ENCODE measurements at places on chromosomes 3 and 15.

DNA sequence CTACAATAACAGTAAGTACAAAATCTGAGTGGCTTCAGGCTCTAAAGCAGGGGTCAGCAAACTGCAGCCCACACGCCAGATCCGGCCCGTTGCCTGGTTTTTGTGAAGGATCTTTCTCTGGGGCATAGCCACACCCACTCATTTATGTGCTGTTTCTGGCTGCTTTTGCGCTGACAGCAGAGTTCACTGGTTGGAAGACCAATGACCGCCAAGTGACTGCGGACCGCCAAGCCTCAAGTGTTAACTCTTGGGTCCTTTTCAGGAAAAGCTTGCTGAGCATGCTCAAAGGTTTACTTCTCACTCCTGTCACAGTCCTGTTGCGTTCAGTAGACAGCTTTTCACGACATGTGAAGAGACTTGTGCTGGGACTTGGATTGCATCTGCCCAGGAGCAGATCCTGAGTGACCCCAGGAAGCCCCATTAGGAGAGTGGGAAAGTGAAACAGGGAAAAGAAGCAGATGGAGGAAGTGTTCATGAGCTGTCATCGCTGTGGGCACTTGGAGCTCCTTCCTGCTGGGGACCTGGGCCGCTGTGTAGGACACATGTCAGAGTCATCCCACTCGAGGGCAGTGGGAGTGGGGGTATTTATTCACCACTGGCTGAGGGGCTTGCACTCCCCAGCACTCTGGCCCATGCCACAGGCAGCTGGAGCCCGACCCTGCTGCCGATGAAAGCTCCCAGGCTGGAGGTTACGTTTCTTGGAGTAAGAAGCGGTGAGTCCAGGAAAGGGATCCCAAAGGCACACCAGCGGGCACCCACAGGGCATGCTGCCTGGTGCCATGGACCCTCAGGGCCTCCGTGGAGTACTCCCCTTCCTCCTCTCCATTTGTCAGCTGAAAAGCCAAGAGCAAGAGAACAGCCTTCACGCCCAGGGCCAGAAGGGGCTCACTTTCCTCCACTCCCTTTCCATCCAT, 249.1 kb downstream of the PLCL2 start:
- DNase-seq = no peak

- no peak for DNase-seq
Measured at GRCh38 chr3:45145681-45146614, at the start of gene CDCP1. Gene CDCP1, minus strand, starts transcription at chr3:45146378. Its CDS starts 91 bp downstream, at chr3:45146287.

DNA sequence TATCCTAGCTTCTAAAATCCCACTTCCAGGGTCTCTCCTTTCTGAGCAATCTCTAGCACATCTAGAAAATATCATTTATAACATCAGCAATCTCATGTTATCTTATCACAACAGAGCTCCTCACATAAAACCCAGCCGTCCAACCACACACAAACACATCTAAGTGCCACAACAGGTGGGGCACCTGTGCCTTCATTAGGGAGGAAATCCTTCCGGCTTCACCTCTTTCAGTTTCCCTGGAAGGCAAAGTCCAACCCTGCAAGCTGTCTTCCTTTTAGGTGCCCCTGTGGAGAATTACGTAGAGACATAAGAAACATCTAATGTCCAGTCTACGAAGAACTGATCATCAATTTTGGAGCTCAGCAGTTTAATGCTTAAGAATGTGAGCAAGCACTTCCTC, 1.6 kb downstream of the ZDHHC3 start:
- no peak for DNase-seq

GRCh38 chr15:57358571-57358970, 17.7 kb upstream of the CGNL1 start:
- DNase-seq = no peak

- DNase-seq = no peak
Measured at GRCh38 chr15:64149893-64150578, 1.5 kb upstream of the SNX22 start.

DNA sequence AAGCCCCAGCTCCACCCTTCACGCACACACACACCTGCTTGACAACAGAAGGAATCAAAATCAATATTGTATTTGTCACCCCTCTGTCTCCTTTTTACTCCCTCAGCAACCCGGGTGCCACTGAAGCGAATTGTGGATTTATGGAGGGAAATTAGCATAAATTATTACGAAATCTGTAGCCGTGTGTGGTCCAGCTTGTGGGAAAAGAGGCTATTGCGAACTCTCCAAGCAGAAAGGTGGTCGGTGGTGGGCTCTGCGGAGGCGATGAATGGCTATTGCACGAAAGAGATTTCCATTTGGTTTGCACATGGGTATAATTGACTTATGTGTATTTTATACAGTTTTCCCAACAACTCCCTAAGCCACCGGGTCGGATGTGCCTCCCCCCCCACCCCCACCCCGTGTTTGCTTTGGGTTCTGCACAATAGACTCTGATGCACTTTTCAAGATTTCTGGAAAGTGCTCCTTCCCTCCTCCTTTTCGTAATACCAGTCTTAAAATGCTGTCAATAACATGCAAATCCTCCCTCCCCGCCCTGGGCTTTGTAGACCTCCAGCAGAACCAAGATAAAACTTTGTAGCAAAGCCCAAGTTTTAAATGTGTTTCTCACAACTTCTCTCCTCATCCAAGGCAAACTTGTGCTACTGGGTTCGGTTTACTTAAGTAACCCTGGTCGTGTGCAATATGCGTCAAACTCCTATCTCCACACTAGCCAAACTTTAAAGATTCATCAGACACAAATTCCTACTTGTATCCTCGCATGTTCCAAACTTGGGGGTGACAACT, 3.1 kb upstream of the FOXB1 start:
- DNase-seq = no peak

- no peak for DNase-seq
Measured at GRCh38 chr3:150540991-150541390, 5.3 kb downstream of the SERP1 start.

- DNase-seq = no peak
Measured at GRCh38 chr15:101201411-101202174, 50.3 kb downstream of the CHSY1 start.

- no peak for DNase-seq
Measured at GRCh38 chr15:74742422-74742821, 6.2 kb upstream of the CYP1A2 start.

GRCh38 chr15:90545095-90545494, 15.4 kb downstream of the CRTC3 start:
- no peak for DNase-seq

- DNase-seq = no peak
Measured at GRCh38 chr15:66829551-66830121, 127.6 kb downstream of the SMAD6 start.

DNA sequence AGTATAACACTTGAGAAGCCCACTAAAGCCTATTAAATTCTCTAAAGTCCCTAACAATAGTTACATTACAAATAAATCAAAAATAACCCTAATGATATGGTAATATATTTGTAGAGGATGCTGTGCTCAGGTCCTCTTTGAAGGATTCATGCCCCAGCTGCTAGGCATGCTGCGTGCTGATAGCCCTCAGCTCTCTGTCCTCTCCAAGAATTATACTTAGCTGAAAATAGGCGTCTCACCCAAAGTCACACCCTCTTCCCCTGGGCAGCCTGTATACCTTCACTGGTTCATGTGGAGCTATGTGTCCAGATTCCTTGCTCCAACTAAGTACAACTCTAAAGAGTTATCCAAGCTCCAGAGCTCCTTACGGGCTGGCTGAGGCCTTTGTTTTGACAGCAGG, 312.5 kb upstream of the ZNF385D start:
- no peak for DNase-seq

All from GM18507 (cell line).